Stimulated activated CD8-positive, alpha-beta memory T cell treated with anti-CD3 and anti-CD28 coated beads, Interleukin-15, amount 100 ng/mL, for 24 hours (primary cell): ENCODE measurements at places on chromosomes 3 and 15.

GRCh38 chr15:25177955-25178801 lies 223.4 kb downstream of the SNRPN start:
- DNase-seq, result no peak

- DNase-seq, result no peak
Observed at GRCh38 chr3:52798376-52798977, 3.9 kb downstream of the ITIH3 start.

- DNase-seq, result no peak
Observed at GRCh38 chr15:42111924-42112323, 17.6 kb upstream of the PLA2G4D start.

GRCh38 chr3:154123906-154124305 lies 2.7 kb downstream of the ARHGEF26 start:
- DNase-seq, result no peak
